ENCODE measurements at places on chromosomes 12 and 14.
A peak's percentile ranks its signal among the peaks of the same experiment; 100 is the strongest.

GRCh38 chr12:94806617-94807016 is 156.3 kb upstream of the TMCC3 start:
- DNase-seq, result no peak

- peak; percentile 75 for DNase-seq
Measured at GRCh38 chr14:67526676-67527459, 6.2 kb upstream of the PLEKHH1 start.

DNA sequence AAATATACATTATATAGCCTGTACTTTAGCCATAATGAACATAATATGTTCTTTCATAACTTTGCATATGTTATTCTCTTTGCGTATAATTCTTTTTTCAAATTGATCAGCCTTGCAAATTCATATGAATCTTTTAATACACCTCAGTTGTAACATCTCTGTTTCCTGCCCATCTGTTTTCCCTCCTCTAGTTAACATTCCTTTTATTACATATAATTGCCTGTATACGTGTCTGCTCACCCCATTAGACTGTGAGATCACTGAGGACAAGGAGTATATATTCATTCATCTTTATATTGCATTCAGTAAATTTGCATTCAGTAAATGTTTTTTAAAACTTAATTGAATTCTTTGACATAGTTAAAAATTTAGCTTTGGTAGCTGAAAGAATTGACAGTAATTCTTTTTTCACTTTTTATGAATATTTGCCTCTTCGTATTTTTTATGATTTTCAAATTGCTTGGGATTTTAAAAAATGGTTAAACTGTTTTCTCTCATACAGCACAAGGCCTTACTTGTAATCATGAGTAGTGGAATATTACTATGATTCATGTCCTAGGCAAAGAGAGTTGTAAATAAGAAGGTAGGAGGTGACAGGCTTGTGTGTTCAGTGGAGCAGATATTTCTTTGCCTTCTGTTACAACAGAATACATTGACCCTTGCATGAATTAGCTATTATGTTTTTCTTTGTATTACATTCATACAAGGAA is 32.8 kb upstream of the KLHL42 start:
- DNase-seq, result no peak

GRCh38 chr14:22900081-22900799 is 17.2 kb downstream of the REM2 start:
- DNase-seq, result peak; percentile 86

- DNase-seq, result no peak
Measured at GRCh38 chr12:20505056-20505455, 136.7 kb downstream of the PDE3A start.

GRCh38 chr12:103423516-103423910 is 72.3 kb downstream of the C12orf42 start:
- DNase-seq, result peak; percentile 94

DNA sequence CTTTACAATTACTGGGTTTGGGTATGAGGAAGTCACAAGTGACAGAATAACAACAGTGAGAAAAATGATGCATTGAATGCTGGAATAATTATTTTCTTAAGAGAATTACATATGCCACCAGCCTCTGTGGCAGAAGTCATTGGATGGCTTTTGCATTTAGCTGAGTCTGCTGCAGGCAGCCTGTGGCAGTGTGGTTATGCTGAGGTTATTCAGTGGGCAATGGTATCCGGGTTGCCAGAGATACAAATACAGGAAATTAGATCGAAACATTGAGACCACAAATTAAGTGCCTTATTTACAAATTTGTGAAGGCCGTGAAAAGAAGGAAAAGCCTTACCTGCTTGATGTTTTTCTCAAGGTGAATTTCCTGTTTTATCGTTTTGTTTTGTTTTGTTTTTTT is 1050.0 kb downstream of the GALC start:
- no peak for DNase-seq

- peak; percentile 75 for DNase-seq
Measured at GRCh38 chr14:23548351-23549318, 2.9 kb downstream of the ZFHX2 start.

- no peak for DNase-seq
Measured at GRCh38 chr14:48125654-48126053, 450.2 kb upstream of the MDGA2 start.
